Immature natural killer cell (primary cell): ENCODE measurements at places on chromosomes 12 and 14.

GRCh38 chr14:25006961-25007795 is 42.8 kb downstream of the STXBP6 start:
- no peak for DNase-seq

GRCh38 chr12:81797100-81797499 is 38.0 kb upstream of the PPFIA2 start:
- DNase-seq, result no peak

DNA sequence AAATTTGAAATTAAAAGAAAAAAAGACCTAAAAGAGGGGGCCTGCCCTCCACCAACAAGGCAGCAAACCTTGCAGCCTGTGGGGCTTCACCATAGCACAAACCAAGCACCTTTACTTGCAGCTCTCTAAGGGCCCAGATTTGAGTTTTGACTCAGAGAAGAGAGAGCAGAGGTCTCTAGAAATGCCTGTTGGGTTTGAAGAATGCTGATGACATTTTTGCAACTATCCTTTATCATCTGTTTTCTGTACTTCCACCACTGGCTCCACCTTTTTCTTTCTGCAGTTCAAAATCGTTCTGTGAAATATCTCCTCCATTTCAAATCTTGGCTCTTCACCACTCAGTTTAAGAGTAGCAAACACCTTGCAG is 83.8 kb upstream of the HMGA2 start:
- no peak for DNase-seq

- DNase-seq, result no peak
These were observed 260.7 kb downstream of the SSPN start for GRCh38 chr12:26455936-26456574.

DNA sequence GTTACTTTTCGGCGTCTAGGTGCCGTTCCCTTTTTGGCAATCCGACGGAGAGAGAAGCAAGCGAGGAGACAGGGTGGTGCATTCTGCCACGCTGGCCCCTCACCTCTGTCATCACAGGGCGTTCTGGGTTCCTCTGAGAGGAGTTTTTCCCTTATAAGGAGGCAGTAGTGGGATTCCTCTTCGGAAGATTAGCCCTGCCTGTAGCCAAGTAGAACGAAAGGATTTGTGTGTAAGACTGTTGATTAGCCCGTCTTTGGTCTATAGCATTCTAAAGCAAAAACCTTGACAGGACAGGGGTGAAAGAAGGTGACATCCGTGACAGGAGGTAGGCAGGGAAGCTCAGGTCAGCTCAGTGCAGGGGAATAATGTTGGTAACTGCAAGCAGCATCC is 9.1 kb upstream of the NEMF start:
- no peak for DNase-seq

DNA sequence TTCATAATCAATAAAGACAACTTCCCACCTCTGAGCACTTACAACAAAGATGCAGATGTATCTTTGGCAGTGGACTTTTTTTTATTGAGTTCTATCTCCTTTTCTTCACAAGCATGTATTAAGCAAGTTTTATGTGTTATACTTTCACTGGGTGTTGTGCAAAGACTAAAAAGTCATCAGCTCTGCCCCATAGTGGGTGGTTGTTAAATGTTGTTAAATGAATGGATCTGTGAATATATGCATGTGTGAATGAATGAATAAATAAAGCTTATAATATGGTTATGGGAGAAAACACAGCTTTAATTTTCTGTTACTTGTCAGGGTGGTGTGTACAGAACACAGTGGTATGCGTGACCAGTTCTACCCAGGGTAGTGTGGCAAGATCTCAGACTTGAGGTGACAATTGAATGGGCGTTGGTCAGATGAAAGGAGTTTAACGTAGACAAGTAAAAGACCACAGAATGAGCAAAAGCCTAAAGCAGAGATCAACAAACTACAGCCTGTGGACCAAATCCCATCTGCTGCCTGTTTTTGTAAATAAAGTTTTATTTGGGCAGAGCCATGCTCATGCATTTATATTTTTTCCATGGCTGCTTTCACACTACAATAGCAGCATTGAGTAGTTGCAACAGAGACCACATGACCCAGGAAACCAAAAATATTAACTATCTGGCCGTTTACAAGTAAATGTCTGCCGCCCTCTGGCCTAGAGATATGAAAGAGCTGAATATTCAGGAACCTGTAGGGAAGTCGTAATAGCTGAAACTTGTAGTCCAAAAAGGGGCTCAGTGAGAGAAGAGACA is 207.4 kb upstream of the EEA1 start:
- no peak for DNase-seq

DNA sequence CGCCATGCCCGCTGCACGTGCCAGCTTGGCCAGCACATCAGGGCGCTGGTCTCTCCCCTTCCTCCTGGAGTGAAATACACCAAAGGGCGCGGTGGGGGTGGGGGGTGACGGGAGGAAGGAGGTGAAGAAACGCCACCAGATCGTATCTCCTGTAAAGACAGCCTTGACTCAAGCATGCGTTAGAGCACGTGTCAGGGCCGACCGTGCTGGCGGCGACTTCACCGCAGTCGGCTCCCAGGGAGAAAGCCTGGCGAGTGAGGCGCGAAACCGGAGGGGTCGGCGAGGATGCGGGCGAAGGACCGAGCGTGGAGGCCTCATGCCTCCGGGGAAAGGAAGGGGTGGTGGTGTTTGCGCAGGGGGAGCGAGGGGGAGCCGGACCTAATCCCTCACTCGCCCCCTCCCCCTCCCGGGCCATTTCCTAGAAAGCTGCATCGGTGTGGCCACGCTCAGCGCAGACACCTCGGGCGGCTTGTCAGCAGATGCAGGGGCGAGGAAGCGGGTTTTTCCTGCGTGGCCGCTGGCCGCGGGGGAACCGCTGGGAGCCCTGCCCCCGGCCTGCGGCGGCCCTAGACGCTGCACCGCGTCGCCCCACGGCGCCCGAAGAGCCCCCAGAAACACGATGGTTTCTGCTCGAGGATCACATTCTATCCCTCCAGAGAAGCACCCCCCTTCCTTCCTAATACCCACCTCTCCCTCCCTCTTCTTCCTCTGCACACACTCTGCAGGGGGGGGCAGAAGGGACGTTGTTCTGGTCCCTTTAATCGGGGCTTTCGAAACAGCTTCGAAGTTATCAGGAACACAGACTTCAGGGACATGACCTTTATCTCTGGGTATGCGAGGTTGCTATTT is 914 bp upstream of the CCND2 start:
- DNase-seq, result peak; percentile 91

- no peak for DNase-seq
These were observed 132.7 kb downstream of the MSRB3 start for GRCh38 chr12:65411171-65411570.

DNA sequence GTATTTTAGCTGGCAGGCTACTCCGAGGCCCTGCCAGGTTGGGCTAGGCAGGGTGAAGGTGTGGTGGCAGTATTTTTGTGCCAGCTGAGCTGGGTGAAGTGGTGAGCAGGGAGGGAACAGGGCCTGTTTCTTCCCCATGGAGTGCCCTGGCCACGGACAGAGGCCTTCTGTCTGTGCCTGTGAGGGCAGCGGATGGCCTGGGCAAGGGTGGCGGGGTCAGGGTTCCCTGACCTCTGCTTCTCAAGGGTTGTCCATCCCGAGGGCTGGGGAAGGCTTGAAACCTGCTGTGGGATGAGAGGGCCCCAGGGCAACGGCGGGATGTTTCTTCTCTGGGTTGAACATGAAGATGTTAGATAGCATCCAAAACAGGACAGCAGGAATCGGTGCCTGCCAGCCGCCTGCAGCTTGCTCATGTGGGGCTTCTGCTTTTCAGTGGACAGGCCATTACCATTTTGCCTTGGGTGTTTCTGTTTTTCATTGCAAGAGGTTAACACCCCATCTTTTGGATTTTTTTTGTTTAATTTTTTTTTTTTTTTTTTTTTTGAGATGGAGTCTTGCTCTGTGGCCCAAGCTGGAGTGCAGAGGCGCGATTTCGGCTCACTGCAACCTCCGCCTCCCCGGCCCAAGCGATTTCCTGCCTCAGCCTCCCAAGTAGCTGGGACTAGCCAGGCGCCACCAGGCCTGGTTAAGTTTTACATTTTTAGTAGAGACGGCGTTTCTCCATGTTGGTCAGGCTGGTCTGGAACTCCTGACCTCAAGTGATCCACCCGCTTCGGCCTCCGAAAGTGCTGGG is 3.3 kb downstream of the MTA1 start:
- no peak for DNase-seq

- no peak for DNase-seq
These were observed 358.5 kb downstream of the TMEM121 start for GRCh38 chr14:105884808-105885281.

- no peak for DNase-seq
These were observed 138.4 kb downstream of the STXBP6 start for GRCh38 chr14:24911324-24912109.

- DNase-seq, result no peak
These were observed 97.0 kb downstream of the ZFC3H1 start for GRCh38 chr12:71566655-71567054.

DNA sequence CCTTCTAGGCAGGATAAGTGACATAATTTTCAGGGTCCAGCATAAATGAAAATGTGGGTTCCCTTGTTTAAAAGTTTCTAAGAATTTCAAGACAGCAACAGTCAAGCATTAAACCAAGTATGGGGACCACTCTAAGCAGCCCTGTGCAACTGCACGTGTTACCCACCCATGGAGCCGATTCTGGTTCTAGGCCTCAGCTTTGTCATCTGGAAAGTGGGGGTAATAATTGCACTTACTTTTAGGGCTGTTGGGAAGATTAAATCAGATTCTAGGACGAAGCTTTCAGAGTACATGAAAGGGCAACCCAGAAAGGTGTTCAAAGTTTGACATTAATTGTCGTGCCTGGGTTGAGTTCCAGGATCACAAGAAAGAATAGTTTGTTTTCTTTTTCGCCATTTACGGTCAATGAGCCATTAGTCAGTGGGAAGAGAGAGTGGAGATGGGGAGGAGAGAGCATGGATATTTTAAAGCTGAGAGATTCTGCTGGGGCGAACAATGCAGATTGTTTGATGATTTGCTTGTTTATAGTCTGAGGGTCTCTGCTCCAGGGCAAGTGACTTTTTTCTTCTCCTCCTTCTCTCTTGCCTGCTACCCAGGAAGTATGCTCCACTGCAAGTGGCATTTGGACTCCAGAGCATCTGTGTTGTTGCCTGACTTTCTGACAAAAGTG is 10.7 kb upstream of the PPFIBP1 start:
- no peak for DNase-seq

GRCh38 chr12:58592475-58593207 is 327.7 kb downstream of the LRIG3 start:
- no peak for DNase-seq

GRCh38 chr12:128318341-128318740 is 51.4 kb downstream of the TMEM132C start:
- no peak for DNase-seq

- DNase-seq, result no peak
These were observed 161.3 kb downstream of the GXYLT1 start for GRCh38 chr12:41983394-41983793.

DNA sequence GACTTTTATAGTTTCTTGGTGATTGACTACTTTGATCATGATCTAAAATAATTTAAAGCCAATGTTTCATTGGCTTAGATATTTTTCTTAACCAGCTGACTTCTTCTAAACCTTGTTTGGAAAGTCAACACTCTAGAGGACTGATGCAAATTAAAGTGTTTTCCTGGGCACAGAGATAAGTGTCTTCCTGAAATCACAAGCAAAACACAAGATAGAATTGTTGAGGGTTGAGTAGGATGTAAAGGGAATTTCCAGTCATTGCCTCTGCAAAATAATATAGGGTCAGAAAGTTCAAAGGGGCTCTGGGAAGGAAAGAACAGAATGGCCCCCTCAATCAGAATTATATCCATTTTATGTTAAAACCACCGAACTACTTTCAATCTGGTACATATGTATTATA is 156.3 kb upstream of the LRIG3 start:
- DNase-seq, result no peak

GRCh38 chr14:76077340-76077739 is 74.4 kb upstream of the GPATCH2L start:
- no peak for DNase-seq

- peak; percentile 75 for DNase-seq
These were observed 6.7 kb downstream of the HDAC7 start for GRCh38 chr12:47812797-47813510.

GRCh38 chr14:96197969-96198368 is 6.7 kb upstream of the BDKRB2 start:
- DNase-seq, result no peak

DNA sequence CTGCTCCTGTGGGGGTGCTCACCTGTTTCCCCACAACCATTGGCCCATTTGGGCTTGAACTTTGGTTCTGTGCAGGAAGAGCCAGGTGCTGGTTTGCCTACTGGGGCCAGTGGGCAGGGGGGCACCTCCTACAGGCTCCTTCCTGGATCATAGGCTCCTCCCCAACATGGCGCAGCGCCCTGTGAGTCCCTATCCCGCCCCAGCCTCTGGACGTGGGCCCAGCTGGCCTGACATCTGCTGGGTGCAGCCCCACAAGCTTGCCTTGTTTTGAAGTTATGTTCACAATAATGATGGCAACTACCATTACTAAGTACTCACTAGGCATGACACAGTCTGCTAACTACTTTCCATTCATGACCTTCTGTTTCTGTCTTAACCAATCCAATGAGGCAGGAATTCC is 147.8 kb downstream of the RBM19 start:
- no peak for DNase-seq

DNA sequence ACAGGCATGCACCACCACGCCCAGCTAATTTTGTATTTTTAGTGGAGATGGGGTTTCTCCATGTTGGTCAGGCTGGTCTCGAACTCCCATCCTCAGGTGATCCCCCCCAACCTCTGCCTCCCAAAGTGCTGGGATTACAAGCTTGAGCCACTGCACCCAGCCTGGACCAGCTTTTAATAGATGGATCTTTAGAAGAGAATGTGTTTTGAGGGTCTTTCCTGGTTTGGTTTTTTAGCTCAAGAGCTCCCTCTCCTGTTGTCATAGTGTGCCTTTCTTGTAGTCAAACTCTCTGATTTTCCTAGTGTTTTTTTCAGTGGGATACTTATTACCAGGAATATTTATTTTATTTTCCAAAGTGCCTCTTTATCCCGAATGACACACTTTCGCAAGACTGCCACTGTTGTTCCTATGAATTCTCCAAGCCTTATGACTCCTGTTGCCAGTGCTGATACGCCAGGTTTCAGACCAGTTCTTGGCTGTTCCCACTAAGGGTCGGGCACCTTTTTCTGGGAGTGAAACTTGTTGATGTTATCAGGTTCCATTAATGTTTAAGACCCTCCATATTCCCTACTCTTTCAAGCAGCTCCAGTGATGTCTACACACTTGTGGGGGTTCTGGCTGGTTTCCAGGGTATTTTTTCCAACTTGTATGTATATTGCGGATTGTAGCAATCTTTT is 31.5 kb upstream of the LIMA1 start:
- DNase-seq, result no peak

DNA sequence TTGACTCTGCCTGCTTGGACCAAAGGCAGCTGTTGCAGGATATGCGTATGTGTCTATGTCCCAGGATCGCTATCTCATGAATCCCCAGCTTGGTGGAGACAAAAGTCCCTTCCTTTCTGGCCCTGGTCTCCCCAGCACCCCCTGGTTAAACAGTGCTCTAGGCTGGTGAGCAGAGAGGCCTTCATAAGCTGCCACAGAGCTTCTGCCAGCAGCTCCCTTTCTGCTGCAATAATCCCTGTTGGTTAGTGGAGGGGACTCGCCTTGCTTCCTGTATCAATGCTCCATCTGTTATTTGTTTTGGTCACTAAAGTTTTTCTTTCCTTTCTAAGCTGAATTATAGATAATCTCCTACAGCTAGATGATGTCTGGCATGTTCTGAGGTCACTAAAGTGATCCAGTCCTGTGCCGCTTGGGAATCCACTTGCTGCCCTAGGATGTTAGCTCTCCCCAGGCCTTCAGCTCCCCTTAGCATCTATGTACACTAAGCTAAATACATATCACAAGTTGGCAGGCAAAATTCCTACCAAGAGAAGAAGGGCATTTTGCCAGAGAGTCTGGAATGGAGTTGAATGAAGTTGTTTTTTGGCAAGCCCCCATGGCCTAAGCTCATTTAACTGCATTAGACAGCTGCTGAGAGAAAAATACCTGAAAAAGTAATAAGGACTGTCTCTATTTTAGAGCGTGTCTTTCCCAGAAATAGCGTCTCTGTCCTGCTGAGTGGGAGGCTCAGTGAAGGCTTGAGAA is 47.8 kb downstream of the RDH12 start:
- DNase-seq, result no peak
